ENCODE measurements at places on chromosomes 12 and 14.

GRCh38 chr14:62957562-62957961 lies 87.7 kb downstream of the KCNH5 start:
- DNase-seq = peak; percentile 97

DNA sequence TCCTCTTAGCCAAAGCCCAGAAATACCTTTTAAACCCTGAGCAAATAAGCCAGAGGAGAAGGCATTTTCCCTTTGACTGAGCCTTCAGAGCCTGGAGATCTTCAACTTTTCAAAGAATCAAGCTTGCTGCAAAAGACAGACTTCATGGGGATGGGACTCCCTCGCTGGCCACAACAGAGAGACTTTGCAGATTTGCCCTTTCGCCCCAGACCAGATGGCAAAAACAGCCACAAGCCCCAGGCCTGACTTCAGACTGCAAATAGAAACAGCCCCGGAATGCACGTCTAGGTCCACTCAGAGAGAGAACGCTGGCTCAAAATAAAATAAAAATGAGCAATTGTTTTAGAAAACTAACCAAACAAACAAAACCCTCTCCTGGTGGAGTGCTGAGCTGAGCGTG lies 114.6 kb upstream of the MED13L start:
- no peak for DNase-seq

DNA sequence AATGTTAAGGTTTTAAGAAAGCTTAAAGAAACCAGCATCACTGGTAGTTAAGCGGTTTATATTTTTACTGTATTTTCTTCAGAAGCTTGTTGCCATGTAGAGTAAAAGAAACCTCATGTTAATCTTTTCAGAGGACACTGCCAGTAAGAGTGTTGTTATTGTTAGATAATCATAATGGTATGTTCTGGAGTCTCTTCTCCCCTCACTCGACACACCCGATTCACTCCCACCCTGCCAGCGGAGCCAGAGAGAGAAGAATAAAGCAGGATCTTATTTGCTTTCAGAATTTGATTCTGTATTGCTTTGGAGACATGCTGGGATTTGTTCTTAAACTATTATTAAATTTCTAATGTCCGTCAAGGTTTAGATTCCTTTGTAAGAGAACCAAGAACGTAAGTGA lies 113.7 kb downstream of the SAMD4A start:
- peak; percentile 24 for DNase-seq

- no peak for DNase-seq
These were observed 2.2 kb upstream of the PTGDR start for GRCh38 chr14:52265253-52265652.

DNA sequence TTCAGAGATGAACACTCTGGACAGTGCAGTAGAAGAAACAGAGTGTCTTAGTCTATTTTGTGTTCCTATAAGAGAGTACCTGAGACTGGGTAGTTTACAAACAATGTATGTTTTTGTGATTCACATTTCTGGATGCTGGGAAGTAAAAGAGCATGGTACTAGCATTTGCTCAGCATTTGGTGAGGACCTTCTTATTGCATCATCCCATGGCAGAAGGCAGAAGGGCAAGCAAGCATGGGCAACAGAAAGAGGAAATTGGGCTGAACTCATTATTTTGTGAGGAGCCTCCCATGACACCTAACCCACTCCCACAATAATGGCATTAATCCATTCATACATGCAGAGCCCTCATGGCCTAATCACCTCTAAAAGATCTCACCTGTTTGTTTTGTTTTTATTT lies 8.0 kb downstream of the ANKS1B start:
- DNase-seq = no peak

- no peak for DNase-seq
These were observed 41.7 kb upstream of the CDKN3 start for GRCh38 chr14:54354968-54355641.

DNA sequence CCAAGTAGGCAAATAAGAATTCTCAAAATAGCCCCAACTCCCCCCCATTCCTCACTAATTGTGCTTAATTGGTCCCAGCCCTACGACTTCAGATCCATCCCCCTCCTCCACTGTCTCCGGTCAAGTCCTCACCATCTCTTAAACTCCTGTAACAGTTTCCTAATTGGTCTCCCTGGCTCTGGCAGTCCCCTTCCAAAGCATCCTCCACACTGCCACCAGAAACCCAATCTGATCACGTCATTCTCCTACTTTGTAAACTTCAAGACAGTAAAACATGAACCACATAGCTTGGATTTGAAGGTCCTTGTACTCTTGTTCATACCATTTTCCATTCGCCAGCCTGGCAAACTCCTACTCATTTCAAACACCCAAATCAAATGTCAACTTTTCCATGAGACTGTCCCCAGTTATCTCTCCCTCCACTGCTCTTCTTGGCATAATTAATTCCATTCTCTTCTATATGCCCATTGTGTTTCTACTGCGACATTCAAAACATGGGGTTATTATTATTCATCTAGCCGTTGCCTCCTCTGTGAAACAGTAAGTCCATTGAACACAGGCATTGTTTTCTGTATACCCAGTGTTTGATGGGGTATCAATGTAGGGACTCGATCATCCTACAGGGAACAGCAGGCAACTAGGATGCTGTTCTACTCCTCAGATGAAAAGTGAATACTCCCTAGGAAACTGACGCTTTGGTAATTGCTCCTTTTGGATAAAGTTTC lies 104.6 kb downstream of the EGLN3 start:
- no peak for DNase-seq

DNA sequence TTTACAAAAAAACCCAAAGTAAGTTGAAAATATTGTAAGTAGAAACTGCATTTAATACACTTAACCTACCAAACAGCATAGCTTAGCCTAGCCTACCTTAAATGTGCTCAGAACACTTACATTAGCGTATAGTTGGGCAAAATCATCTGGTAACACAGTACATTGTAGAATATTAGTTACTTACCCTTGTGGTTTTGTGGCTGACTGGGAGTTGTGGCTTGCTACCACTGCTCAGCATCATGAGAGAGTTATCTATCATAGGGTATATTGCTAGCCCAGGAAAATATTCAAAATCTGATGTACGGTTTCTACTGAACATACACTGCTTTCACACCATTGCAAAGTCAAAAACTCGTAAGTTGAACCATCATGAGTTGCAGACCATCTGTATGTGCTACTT lies 141.7 kb upstream of the GARIN6 start:
- DNase-seq = peak; percentile 44

- no peak for DNase-seq
These were observed 11.3 kb upstream of the SMCO3 start for GRCh38 chr12:14825256-14825655.

DNA sequence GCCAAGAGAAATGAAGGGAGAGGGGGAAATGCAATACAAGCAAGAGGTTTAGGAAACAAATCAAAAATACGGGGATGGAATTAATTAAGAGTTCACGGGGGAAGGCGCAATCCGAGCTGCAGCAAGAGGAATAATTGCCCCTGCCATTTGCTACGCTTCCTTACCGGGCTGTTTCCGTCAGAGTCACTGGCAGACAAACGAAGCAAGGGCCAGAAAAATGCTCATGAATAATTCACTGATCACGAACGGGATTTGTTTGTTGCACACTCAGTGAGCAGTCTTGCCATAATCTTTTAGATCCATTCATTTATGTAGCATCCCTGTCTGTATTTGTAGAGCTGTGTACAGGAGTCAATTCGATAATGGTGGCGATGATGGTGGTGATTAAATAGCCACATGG lies 39.0 kb downstream of the PLXNC1 start:
- peak; percentile 49 for DNase-seq

DNA sequence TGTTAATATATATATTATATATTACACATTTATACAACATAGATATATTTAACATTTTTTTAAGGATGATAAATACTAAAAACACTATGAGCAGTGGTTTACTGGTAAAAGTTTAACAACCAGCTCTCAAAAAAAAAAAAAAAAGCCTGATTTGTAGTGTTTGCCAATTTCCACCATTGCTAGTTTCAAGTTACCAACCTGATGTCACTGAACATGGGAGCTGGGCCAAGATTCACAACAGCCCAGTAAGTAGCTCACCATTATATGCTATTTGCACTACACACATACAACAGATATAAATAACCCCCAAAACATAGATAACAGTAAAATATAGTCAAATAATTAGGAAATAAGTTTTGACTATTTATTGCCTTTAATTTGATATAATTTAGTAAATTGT lies 28.9 kb upstream of the TMX1 start:
- peak; percentile 33 for DNase-seq

DNA sequence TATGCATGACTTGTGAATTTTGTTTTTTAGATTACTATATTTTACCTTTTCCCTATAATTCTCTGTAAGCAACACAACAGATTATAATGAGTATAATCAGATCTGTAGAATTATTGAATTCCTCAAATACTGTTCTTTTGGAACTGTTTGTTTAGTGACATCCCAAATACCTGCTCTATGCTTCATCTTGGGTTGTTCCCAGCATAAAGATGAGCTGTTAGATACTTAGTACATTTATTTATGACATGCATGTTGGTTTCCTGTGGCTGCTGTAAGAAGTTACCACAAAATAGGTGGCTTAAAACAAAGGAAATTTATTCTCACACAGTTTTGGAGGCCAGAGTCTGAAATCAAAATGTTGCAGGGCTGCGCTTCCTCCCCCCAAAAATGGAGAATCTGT lies 78.4 kb downstream of the PTPRR start:
- peak; percentile 42 for DNase-seq

- DNase-seq = peak; percentile 74
These were observed 126.9 kb upstream of the KRAS start for GRCh38 chr12:25377469-25378177.

DNA sequence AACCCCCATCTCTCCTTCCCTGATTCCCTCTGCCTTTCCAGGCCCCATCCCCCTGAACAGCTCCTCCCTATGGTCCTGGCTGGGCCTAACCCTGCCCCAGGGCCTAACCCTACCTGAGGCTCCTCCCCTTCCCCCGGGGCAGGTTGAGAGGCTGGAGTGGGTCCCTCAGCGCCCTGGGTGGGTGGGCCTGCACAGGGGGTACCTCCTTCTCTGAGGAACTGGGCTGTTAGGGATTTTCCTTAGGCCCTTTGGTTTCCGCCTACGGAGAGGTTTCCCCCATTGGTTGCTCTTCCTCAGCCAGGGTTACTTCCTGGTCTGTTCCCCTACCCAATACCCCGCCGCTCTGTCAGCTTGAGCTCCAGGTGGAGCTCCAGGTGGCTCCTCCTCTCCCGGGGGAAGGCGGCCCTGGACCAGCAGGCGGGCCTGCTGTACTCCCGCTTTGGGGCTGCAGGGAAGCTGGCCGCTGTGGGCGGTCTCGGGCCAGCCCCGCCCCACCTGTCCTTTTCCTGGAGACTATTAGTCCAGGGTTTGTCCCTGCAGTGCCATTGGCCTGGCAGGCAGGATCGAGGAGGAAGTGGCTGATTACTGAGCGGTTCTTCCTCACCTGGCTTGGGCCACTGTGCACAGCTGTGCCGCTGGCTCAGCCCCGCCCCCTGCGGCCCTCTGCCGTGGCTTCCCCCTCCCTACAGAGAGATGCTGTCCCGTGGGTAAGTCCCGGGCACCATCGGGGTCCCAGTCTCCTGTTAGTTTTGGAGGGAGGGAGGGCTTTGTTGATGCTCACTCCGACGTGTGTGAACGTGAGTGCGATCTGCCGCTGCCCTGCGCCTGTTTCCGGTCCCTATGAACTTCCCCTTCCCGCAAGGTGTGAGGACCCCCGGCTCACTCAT lies 2.5 kb downstream of the C12orf57 start:
- no peak for DNase-seq

DNA sequence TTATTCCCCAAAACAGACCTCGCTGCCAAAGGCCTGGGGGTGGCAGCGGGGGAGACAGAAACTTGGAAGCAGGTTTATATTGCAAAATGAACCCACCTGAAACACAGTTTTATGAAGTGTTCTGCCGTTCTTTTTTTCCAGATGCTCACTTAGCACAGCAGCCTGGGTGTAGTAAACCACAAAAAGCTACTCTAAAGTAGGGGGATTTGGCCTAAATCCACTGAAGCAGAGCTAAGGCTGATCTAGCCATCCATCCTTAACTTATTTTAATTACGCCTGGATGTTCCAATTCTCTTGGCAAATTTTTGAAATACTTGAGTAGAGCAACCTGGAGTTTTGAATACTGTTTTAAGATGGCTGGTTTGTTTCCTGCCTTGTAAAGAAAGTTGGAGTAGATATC lies 121.2 kb downstream of the GPR135 start:
- no peak for DNase-seq

DNA sequence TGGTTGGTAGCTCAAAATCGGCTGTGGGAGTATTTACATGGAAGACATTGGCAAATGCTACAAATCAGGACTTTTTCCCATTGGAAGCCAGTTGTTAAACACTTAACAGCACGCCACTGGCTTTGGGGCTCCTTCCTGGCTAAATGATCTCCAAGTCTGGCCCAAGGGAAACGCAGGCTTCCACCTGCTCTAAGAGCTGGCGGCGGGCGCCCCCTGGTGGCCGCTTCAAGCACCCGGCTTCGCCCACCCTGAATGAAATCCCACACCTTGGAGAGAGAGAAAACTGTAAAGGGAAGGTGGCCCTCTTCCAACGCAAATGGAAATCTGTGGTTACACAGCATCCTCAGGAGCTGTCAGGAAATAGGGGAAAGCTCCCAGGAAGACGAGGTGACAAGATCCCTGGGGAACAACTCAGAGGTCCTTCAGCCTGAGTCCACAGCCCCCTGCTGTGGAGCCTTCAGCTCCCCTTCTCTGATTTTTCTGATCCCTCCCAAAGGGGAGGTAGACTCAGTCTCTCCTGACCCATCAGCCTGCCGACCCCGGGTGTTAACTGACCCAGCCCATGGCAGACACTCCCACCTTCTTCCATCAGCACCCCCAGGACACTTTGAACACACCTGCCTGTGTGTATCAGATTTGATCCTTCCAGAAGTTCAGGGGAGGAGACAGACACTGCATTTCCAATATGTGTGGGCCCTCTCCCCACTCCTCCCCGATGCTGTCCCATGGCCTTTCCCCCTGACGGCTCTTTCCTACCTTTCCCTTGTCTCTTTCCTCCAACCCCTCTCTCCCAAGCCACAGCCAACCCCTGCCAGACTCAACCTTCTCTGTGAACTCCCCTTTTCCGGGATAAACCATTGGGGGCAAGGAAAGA lies 15.4 kb downstream of the SELPLG start:
- DNase-seq = peak; percentile 83

- no peak for DNase-seq
These were observed 4.1 kb downstream of the IL26 start for GRCh38 chr12:68221497-68221896.

- no peak for DNase-seq
These were observed 21.8 kb downstream of the PLEKHG3 start for GRCh38 chr14:64725879-64726584.

DNA sequence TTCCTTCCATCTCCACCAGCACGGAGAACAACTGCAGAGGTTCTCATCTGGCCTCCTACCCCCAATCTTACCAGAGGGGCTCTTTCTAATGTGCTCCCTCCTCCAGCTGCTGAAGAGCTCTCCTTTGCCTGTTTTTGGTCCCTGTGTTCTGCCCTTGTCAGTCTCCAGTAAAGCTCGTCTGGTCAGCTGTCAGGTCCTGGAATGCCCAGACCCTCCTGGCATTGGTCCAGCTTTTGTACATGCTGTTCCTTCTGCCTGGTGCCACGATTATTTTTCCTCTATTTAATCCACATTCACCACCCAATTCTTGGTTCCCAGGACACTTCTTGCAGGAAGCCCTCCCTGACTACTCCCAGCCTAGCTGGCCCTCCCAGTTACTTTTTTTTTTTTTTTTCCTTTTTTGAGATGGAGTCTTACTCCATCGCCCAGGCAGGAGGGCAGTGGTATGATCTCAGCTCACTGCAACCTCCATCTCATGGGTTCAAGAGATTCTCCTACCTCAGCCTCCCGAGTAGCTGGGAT lies 6.5 kb downstream of the SLC8B1 start:
- no peak for DNase-seq

Measured in fibroblast of skin of right biceps (primary cell).